ENCODE measurements at places on chromosomes 16 and 17.

- no peak for DNase-seq
These were observed 29.0 kb downstream of the SRL start for GRCh38 chr16:4212934-4213296.

DNA sequence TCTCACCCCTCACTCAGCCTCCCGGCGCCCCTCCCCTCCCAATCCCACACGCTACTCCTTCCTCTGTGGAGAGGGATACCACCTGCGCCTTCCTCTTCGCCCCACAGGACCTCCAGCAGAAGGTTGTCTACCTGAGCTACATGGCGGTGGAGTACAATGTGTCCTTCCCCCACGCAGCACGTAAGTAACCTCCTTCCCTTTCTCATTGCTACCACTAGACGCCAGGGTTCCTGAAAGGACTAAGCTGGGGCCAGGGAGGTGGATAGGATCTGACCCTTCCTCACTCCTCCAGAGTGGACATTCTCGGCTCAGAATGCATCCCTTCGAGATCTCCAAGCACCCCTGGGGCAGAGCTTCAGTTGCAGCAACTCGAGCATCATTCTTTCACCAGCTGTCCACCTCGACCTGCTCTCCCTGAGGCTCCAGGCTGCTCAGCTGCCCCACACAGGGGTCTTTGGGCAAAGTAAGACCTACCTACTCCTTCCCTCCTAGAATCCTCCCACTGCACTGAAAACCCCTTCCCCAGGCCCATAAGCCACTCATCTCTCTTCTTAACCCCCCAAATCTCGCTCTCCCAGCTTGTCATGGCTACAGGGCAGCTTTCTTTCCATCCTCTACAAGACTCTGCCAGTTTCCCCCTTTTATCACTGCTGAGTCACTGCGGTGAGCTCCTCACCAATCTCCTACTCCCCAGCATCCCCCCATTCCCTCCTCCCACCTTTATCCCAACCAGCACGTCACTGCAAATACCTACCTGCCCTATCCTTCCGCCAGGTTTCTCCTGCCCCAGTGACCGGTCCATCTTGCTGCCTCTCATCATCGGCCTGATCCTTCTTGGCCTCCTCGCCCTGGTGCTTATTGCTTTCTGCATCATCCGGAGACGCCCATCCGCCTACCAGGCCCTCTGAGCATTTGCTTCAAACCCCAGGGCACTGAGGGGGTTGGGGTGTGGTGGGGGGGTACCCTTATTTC, 1.5 kb downstream of the CD68 start:
- DNase-seq: no peak

DNA sequence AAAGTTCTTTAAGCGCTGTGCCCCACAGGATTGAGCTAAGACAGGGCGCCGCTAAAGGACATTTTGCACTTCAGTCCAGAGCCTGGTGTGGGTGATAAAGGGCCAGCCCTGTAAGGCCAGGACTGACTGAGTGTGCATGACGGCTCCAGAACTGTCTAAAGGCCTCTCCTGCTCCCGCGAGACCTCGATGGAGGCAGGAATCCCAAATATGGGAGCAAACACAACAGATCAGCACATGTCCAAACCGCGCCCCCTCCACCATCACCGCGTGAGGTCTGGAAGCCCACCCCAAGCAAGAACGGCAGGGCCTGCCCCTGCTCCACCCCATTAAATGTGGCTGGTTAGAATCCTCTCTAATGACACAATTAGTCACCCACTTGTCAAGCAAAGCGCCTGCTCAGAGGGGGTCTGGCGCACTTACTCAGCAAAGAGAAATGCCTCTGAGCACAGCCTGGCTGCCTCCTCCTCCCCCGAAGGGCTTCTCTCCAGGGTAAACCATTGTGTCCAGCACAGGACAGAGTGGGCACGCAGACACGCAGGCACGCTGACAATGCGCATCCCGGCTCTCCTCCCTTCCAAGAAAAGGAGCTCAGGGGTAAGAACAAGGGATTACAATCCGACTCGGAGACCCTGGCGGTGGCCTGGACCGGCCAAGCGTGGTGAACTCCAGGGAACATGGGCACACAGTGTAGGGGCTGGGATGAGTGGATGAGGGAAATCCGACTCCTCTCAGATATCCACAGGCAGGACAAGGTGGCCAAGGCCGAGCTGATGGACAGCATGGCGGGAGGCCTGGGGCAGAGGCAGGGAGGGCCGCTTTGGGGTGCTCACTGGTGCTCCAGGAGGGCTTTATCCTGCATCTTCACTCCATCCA, 1.5 kb downstream of the MXRA7 start:
- peak; percentile 74 for DNase-seq

GRCh38 chr16:1472974-1473373, 1.9 kb downstream of the CLCN7 start:
- no peak for DNase-seq

DNA sequence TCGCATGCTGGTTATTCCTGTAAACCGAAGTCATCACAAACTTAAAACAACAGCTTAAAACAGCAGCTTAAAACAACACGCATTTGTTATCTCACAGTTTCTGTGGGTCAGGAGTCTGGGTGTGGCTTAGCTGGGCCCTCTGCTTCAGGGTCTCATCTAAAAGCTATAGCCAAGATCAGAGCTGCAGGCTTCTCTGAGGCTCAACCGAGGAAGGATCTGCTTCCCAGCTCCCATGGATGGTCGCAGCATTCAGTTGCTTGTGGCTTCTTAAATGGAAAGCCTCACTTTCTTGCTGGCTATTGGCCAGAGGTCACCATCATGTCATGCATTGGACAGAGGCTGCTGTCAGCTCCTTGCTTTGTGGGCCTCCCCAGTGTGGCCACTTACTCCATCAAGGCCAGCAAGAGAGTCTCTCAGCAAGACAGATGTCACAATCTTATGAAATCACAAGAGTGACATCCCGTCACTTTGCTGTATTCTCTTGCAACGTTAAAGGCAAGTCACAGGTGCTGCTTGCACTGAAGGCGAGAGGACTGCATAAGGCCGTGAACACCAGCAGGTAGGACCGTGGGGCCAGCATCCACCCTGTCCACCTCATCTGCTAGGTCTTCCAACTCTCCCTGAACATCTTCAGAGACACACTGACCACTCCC, 117.9 kb upstream of the TNRC6C start:
- no peak for DNase-seq

DNA sequence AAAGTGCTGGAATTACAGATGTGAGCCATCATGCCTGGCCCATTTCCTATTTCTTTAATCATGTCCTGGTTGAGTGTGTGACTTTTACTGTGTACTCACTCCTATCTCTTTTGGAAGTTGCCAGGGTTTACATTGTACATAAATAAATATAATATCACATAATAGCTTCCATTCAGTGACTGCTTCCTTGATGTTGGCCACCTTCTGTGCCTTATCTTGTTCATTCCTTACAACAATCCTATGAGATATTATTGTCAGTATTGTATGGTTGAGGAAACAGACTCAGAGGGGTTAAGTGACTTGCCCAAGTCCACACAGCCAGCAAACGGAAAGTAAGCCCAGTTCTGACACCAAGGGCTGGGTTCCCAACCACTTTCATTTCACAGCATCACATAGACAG, 16.9 kb downstream of the TMC5 start:
- DNase-seq: no peak

GRCh38 chr16:57093666-57094564, 1.5 kb downstream of the CPNE2 start:
- DNase-seq: no peak

- no peak for DNase-seq
These were observed 19.9 kb upstream of the C16orf78 start for GRCh38 chr16:49353680-49354079.

DNA sequence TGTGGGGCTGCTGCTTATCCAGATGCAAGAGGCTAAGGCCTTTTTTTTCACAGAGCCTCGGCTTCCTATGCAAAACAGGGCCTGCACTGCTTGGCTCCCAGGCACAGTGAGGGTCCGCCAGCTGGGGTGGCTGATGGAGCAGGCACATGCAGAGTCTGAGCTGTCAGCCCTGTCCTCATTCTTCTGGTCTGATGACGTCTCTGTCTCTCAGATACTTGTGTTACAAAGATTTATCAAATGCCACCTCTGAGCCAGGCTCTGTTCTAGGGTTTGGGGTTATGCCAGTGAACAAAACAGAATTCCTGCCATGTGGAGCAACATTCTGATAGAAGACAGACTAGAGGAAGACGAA, 4.8 kb downstream of the RNF40 start:
- no peak for DNase-seq

- no peak for DNase-seq
These were observed 17.4 kb downstream of the KRT24 start for GRCh38 chr17:40686192-40686591.

DNA sequence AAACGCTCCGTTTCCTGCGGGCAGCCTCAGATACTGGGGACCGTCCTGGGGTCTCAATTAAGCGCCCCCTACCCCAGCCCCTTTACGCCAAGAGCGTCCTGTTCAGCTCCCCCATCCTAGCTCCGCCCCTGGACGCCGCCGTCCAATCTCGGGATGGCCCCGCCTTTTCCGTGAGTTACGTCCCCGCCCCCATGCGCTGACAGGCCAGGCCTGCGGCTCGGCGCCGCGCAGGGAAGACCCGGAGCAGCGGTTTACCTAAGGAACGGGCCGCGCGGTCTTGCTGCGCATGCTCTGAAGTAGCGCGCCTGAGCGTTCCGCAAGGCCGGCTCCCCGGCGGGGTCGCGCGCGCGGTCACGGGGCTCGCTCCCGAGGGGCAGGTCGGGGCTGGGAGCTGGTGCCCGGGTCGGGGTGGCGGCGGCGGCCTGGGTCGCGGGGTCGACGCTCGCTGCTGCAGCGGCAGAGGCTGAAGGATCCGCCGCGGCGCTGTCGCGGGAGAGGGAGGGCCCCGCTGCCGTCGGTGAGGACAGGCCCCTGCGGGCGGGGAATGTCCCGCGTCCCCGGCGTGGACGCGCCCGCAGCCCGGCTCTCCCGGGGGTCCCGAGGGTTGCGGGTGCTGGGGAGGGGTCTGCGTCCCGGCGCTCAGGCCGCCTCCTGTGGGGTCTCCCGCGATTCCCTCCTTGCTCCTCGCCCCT, at the start of gene FLYWCH1:
Gene FLYWCH1 (plus strand): TSS at position 294 of the 692 bp plus-strand sequence. CDS start 17,755 bp downstream, outside the sequence.
- peak; percentile 97 for DNase-seq

DNA sequence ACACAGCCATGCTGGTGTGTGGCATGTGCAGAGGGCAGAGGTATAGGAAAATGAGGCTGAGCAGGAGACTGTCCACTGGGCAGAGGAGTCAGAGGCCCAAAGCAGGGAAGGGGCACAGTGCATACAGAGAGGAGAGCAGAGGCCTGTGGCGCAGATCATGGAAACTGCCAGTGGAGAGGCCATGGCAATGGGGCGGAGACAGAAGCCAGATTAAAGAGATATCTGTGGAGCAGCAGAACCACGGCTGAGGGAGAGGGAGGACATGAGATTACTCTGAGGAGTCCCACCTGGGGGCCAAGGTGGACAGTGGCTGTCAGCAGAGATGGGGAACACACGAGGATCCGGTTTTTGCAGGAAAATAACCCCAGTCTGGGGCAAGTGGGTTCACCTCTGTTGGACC, 43.3 kb downstream of the RANBP10 start:
- no peak for DNase-seq

DNA sequence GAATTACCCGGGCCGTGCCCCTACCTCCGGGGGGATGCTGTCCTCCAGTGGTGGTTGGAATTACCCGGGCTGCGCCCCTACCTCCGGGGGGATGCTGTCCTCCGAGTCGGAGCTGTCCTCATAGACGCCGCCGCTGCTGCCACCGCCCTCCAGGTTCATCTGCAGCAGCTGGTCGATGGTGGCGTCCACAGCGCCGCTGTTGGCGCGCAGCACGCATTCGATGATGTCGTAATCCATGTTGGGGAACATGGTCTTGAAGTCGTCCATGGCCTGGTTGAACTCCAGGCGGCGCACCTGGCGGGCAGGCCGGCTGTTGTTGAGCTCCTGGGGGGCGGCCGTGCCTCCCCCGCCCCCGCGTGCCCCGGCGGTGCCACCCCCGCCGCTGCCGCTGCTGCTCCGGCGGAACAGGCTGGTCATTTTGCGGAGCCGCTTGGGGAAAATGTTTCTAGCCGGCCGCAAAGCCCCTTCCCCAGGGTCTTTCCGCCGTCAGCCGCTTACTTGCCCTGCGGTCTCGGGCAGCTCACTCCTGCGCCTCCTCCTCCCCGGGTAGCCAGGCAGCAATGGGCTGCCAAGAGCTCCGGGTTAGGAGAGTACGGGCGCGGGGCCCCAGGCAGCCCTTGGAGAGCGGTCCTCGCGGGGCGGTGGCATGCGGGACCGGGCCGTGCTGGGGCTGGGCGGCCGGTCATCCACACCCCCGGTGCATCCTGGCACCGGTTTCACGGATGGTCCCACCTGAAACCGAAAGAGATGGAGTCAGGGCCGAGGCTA, 35.5 kb upstream of the MRPS23 start:
- no peak for DNase-seq

- no peak for DNase-seq
These were observed 50.6 kb upstream of the STH start for GRCh38 chr17:45948498-45948880.

- no peak for DNase-seq
These were observed 85.9 kb upstream of the SMURF2 start for GRCh38 chr17:64747938-64748540.

- DNase-seq: no peak
These were observed 11.8 kb downstream of the PRCD start for GRCh38 chr17:76551685-76552084.

- DNase-seq: no peak
These were observed 104.7 kb downstream of the MRM1 start for GRCh38 chr17:36705874-36706731.

- DNase-seq: no peak
These were observed 227.9 kb downstream of the MSI2 start for GRCh38 chr17:57484081-57484666.

GRCh38 chr17:82316651-82317393, 586 bp downstream of the CD7 start:
- no peak for DNase-seq

DNA sequence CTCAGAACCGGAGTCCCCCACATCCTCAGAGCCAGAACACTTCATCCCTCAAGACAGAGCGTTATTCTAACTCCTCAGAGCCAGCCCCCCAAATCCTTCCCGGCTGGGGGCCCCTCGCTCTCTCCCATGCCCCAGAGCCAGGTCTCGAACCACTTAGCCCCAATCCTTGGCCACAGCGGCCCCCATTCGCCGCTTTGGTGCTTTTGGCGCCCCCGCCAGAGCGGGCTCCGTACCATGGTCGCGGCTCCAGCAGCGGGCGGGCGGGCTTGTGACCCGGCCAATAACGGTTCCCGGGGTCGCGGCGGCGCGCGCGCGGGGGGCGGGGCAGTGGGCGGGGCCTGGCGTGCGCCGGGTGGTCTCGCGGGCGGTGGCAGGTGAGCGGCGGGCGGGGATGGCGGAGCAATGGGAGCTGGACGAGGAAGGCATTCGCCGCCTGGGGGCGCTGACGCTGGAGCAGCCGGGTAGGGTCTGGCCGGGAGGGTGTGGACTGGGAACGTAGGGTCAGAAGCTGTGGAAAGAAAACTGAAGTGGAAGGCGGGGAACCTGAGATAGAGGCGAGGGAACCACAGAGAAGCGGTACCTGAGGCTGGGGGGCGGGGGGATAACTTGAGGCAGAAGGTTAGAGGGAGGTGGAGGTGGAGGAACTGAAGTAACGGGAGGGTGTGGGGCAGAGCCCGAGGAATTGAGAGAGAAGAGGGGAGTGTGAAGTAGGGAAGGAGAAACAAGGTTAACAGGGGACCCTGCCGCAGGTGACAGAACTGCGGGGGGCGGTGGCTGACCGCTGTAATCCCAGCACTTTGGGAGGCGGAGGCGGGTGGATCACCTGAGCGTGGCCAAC, at the start of the genes KCTD19 and LRRC36:
Gene KCTD19 (minus strand): TSS at position 270 of the 838 bp plus-strand sequence. CDS start 34 bp downstream, at position 236.
Gene LRRC36 (plus strand): TSS at position 344 of the 838 bp plus-strand sequence. CDS start 48 bp downstream, at position 392.
- DNase-seq: no peak

All from left forelimb (tissue), 1 donor.